Globus pallidus (tissue), 1 donor: ENCODE measurements at places on chromosomes 7 and 10.
A peak's percentile ranks its signal among the peaks of the same experiment; 100 is the strongest.

DNA sequence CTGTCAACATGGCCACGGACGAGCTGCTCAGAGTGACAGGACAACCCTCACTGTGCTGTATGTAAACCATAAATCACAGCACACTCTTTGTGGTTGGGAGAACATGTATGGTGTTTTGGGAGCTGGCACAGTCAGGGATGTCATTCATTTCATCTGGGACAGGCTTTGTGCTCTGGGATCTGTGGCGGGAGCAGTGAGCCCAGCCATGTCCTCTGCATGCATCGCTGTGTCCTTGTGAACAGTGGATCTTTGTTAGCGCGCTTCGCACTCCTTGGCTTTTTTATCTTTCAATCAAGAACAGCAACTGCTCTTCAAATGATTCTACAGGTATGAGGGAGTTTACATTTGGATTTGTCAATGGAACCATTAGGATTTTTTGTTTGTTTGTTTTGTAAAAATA is 7.1 kb downstream of the CCM2 start:
- DNase-seq = peak; percentile 77

- DNase-seq = no peak
Observed at GRCh38 chr10:76080991-76081390, 649.6 kb downstream of the LRMDA start.

DNA sequence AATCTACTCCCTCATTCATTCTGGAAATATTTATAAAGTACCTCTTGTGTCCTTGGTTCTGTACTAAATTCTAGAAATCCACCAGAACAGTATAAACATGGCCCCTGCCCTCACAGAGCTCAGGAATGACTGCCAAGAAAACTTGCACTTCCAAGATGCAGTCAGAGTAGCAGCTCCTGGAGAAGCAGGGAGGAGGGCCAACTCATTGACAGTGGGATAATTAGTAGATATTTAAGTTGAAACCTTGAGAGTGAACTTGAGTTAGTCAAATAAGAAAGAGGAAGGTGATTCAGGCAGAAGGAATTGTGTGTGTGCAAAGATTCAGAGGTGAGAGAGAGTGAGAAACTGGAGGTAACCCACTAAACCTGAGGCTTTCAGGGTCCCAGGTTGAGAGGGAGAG is 182.2 kb upstream of the INHBA start:
- no peak for DNase-seq

- DNase-seq = no peak
Observed at GRCh38 chr7:108189733-108190388, 59.7 kb upstream of the LAMB4 start.

- DNase-seq = no peak
Observed at GRCh38 chr10:123552760-123553554, 113.2 kb upstream of the GPR26 start.

DNA sequence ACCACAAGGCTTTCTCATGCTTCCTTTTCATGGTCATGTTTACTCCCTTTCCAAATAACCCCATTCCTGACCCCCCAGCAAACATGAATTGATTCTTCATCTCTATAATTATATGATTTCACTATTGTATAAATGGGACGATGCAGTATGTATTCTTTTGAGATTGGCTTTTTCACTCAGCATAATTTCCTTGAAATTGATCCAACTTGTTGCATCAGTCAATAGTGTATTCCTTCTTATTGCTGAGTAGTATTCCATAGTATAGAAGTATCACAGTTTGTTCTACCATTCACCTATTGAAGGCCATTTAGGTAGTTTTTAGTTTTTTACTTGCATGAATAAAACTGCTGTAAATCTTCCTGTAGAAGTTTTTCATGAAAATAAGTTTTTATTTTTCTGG is 264.7 kb downstream of the BAMBI start:
- DNase-seq = no peak

- no peak for DNase-seq
Observed at GRCh38 chr10:33189808-33190207, 144.7 kb downstream of the NRP1 start.

GRCh38 chr7:90242369-90243168 is 2.4 kb upstream of the CFAP69 start:
- no peak for DNase-seq

- DNase-seq = no peak
Observed at GRCh38 chr10:2994221-2994961, 73.0 kb upstream of the PFKP start.

- no peak for DNase-seq
Observed at GRCh38 chr10:110498982-110499795, 1.5 kb downstream of the DUSP5 start.

GRCh38 chr7:131869169-131869844 is 312.9 kb upstream of the PODXL start:
- DNase-seq = no peak

- no peak for DNase-seq
Observed at GRCh38 chr10:804191-804781, 114.8 kb upstream of the DIP2C start.

DNA sequence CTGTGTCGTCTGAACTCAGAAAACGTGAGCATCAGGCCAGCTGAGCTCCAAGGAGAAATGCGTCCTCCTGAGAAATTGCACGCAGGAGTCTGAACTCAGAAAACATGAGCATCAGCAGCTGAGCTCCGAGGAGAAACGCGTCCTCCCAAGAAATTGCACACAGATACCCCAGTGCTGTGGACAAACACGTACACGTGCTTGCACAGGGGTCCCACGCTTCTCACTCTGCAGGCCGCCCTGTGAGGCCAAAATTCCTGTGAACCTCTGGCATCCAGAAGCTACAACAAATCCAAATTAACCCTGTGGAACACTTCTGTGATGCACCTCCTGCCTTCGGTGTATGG is 133.8 kb downstream of the WDR37 start:
- DNase-seq = no peak

DNA sequence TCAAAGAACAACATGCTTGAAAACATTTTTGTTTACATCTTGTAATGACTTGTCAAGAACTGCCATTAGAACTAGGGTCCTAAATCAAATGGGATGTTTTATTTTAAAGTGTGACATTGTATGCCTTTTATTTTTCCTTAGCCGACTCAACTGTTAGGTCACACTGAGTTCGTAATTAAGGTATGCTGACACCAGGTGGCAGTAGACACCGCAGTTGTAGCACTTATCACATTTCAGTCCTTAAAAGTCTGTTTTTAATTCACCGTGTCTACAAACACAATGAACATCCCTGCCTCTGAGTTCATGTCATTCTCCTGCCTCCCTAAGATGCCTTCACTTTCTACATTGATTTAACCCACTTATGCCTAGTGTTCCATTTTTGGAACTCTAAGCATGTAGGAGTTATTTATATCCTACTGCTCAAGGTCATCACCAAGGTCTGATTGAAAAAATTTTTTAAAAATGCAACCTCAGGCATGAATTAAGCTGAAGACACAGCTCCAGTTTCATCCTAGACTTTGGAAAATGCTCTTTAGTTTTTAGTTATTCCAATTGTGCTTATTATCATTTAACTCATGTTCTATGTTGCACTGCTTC is 186.1 kb downstream of the BMPER start:
- no peak for DNase-seq

- peak; percentile 24 for DNase-seq
Observed at GRCh38 chr10:132538031-132538789, 623 bp downstream of the INPP5A start.

DNA sequence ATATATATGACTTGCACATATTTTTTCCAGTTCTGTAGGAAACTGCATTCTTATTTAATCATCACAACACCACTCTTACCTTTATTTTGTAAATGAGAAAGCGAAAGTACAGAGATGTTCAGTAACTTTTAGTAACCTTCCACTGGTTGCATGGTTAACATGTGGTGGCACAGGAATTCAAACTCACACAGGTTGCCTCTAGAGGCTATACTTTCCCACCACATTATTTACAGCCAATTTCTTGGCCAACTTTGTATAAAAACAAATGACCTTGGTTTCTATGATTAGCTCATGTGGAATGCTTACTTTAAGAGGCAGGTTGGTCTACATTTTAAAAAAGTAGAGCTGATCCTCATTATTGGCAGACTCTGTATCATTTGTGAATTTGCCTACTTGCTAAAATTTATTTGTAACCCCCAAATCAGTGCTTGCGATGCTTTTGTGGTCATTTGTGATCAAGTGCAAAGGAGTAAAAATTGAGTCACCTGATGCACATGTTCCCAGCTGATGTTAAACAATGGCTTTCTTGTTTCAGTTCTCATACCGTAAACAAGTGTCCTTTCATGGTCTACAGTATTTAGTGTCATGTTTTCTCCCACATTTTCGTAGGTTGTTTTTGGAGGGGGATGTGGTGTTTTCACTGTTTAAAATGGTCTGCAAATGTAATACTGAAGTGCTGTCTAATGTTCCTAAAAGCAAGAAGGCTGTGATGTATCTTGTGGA is 14.8 kb downstream of the BBS9 start:
- peak; percentile 17 for DNase-seq

DNA sequence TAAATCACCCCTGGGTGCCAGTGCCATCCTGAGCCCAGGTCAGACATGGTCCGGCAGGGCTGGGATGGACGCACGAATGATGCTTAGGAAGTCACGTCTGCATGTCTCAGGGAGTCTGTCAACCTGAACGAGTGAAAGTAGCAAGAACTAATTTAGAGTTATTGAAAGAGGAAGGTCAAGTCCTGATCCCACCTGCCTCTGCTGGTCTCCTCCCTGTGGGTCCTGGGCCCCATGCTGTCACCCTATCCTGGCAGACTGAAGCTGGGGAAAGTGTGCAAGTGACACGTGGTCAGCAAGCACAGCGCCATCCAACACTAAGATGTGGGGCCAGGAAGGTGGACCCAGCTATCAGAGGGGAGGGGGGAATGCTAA is 26.1 kb upstream of the GRID1 start:
- DNase-seq = no peak

DNA sequence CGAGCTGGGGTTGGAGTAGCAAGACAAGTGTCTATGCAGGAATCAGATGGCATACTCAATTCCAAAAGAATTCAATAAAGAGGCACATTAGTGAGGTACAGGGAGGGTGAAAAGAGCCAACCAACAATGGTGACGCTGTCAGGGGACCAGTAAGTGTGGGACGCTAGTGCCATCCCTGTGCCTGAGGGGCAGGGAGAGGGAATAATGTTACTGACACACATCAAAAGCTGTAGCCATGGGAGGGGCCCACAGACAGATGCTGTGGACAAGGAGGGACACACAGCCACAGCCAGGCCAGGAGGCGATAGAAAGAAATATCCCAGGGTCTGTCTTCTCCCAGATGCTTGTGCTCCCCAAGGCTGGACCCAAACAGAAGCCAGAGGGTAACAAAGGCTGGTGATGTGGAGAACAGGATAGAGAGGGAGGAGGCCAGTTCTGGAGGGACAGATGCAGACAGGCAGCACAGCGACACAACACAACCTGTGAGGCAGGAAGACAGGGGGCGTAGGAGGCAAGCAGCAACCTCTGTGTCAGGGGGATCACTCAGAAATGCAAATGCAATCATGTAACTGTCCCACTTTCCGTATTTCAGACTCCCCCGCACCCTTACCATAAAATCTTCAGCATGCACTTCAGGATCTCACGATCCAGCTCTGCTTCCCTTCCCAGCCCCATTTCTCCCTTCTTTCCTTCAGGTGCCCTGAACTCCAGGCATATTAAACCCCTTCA is 240.5 kb upstream of the FZD8 start:
- no peak for DNase-seq

GRCh38 chr7:91397612-91398011 is 133.4 kb downstream of the FZD1 start:
- DNase-seq = no peak

GRCh38 chr7:91398341-91398740 is 134.1 kb downstream of the FZD1 start:
- no peak for DNase-seq

- DNase-seq = no peak
Observed at GRCh38 chr7:121966276-121966934, 93.4 kb downstream of the PTPRZ1 start.

GRCh38 chr7:154794147-154794780 is 208.7 kb downstream of the PAXIP1 start:
- no peak for DNase-seq

DNA sequence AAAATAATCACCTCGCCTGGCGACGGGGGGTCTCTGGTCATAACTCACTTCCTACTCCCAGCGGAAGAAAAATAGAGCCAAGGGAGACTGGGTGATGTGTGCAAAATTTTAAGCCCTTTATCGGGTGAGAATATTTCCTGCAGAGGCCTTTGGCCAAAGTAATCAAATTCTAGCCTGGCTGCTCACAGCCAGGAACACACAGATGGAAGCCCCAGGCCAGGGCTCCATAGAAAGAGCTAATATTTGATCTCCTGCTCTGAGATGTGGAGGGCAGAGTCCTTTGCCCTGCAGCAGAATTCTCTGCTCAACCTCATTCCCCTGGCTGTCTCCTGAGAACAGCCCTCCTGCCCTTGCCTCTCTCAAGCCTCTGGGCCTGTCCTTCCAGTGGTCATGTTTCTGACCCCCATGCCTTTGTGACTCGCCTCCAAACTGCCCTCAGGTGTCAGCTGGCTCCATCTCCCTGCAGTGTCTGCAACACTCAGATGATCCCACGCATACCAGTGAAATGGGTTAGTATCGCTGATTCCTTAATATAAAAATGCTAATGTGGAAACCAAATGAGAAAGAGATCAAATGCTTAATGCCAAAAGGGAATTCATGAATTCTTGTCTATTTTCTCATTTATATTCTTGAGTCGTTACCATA is 34.5 kb downstream of the FRMD4A start:
- no peak for DNase-seq

- no peak for DNase-seq
Observed at GRCh38 chr10:59805014-59805413, 51.8 kb upstream of the MRLN start.

DNA sequence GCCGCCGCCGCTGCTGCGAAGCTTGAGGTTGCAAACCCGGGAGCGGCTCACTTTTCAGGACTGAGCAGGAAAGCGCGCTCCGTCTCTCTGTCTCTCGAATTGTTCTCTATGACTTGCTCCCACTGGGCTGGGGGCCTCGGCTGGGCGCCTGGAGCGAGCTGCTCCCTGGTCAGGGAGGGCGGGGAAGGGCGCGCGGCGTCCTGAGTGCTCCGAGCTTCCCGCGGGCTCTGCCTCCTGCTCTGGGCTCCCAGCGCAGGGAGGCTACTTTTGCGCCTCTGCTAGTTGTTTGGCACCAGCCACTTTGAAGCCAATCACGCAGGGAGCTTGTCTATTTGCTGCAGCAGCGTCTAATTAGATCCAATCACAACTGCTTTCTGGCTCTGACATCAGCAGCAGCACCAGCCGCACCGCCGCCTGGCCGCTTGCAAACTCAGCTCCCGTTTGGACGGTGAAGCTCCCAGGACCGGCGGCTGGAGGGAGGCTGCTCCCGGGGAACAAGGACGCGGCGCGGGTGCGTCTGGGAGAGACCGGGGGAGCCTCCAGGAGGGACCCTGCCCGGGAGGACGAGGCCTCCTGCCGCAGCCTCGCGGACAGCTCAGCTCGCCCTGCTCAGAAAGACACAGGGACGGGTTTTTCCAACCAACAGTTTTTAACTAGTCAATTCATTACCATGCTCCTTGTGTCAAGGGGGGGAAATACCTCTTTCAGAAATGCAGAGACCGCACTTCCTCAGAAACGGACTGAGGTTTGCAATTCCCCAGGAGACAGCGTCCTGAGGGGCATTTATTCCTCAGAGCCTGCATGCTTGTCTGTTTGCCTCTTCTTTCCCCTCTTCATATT is at the start of gene ADARB2:
Gene ADARB2, minus strand, starts transcription at position 304 of the 840 bp plus-strand sequence.
- DNase-seq = peak; percentile 78
